ENCODE measurements at places on chromosomes 1 and 21. TPM values are rescaled to one million over a fixed set of nuclear protein-coding genes. Genes with fewer than 3 reads are reported as not detected.

- DNase-seq: no peak
Measured at GRCh38 chr1:105492921-105493320, 1563.6 kb upstream of the PRMT6 start.

Gene OXCT2
- 0.87 TPM for total RNA-seq

DNA sequence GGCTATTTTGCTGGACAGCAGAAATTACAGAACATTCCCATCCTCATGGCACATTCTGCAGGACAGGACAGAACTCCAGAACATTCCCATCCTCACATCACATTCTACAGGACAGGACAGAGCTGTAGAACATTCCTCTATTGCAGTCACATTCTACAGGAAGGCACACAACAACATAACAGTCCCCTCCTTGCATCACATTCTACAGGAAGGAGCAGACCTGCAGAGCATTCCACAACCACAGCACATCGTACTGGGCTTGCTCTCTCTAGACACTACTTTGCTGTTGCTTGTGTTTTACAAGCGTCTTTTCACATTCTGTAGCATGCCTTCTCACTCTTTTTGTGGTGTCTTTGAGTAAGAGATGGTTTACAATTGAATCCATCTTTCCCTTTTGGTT, 26.8 kb upstream of the ABCB10 start:
- no peak for DNase-seq

DNA sequence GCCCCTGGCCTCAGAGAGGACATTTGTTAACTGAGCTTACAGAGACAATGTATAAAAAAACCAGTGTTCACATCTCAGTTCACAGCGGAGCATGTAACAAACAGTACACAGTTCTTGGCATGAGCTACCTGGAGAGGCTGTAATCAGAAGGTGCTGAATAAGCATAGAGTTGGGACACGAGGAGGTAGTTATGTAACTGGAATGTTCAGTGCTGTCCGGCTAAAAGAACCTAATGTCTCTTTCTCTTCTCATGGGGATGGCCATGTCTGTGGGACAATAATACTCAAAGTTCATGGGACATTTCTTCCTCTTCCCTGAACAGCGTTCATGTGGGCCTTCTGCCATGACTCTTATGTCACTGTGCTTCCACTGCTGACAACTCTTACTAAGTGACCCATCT, 17.2 kb upstream of the STX12 start:
- DNase-seq: no peak

Gene APOBEC4
- total RNA-seq: not detected

DNA sequence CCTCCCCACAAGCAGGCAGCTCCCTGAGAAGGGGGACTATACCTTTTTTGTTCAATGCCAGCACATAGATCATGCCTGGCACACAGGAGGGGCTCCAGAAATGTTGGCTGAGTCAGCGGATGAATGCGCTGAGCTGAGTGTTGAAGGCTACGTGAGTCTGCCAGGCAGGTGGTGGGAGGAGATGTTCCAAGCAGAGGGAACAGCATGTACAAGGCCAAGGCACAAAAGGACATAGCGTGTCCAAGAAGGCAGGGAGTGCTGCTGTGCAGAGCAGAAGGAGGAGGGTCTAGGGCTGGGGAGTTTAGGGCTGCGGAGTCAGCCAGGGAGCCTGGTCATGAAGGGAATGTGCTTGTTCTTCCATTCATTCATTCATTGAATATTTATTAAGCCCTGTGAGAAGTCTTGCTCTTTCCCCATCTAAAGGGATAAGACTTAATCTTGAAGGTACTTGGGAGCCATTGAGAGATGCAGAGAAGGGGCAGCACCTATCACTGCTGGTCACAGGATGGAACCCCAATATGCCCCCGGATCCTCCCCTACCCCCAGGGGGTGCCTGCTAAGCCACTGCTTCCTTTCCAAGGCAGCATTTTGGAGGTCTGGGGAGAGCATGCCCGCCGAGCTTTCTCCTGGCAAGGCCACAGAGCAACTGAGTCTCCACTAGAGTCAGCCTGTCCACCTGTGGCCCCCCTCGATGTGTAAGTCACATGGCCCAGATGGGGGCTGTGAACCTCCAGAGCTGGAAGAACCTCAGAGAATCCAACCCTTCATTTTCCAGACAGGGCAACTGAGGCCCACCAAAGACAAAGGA, 31.2 kb upstream of the LAPTM5 start:
- DNase-seq: no peak

DNA sequence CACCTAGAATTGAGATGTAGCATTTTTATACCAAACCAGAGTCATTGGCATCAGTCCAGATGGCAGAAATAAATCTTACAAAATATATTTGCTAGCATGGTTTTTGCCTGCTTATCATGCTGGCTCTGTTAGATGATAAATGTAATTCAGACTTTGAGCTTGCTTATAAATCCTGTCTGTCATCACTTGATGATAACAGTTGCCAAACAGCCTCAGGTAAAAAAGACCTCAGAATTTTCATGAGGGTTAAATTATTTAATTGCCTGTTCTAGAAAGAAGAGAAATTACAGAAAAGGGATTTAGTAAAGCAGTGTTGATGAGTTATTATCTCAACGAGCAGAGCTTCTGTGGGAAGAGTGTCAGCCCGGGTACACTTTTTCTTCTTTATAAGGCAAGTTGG, 83.3 kb downstream of the FNBP1L start:
- no peak for DNase-seq

DNA sequence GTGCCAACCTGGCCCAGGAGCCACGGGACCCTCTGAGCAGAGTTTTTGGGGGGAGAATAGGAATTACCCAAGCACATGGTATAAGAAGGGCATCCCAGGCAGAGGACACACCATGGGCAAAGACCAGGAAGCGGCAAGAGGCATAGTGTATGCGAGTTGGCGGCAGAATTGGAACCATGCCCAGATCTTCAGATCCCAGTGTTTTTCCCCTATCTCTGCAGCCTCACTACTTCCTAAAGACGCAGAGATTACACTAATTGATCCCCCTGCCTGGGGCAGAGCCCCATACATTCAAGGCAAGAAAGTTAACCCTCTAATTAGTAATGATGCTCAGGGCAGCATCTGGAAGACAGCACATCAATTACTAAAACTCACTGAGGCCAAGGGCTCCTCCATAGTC, 48.2 kb downstream of the SYT2 start:
- DNase-seq: no peak

DNA sequence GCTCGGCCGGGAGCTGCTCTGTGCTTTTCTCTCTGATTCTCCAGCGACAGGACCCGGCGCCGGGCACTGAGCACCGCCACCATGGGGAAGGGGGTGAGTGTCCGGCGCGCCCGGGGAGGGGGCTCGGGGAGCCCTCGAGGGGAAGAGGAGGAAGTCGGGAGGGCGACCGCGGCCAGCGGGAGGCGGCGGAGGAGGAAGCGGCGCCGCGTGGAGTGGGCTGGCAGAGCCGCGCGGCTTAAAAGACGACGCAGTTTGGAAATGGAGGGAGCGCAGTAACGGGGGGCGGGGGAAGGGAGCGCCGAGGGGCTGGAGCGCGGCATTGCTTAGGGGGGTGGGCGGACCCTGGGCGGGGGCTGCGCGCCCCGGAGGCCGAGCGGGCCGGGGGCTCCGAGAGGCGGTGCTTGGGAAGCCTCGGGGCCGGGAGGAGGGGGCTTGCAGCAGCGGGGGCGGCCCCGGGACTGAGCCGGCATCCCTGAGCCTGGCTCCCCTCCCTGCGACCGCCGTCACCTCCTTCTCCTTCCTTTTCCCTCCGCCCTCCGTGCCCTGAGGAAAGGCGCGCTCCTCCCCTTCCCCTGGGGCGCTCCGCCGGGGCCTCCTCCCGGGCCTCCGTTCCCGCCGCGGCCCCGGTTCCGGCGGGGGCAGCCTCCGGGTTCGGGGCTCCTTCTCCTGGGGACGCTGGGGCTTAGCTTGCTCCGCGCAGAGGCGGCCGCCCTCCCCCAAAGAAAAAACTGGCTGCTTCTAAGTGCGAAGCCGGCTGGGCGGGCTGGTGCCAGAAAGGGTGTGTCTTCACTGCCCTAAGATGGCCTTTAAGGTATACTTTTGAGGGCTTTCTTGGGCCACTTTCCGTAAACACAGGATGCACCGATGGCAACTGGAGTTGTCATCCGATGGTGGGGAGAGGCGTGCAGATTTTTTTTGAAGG, 648 bp downstream of the ATP1A1 start:
- peak; percentile 91 for DNase-seq

GRCh38 chr1:181949500-181949899, 112.0 kb downstream of the ZNF648 start:
- no peak for DNase-seq

GRCh38 chr21:44013380-44014088, 1.4 kb downstream of the TRAPPC10 start:
- no peak for DNase-seq

Measured in mesenteric fat pad (tissue), 1 donor.